Central memory CD4-positive, alpha-beta T cell (primary cell): ENCODE measurements at places on chromosomes 4 and X.
A peak's percentile ranks its signal among the peaks of the same experiment; 100 is the strongest.

GRCh38 chr4:98677799-98678198 is 19.4 kb upstream of the TSPAN5 start:
- DNase-seq, result no peak

DNA sequence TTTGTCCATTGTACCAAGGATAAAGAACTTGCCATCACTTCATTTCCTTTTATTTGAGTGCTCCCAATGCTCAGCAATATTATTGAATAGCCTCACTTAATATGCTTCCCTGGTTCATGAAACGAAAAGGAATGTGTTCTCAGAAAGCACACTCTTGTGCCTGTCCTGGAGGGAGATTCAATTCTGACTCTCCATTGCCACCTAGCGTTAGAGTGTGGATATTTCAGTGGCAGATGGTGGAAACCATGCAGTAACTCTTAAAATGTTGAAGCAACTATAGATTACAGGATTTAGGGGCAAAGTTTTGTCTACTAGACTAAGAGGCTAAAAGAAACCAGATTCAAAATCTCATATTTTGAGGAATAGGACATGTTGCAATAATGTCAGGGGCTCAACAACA is 36.0 kb downstream of the GAB3 start:
- DNase-seq, result peak; percentile 51

DNA sequence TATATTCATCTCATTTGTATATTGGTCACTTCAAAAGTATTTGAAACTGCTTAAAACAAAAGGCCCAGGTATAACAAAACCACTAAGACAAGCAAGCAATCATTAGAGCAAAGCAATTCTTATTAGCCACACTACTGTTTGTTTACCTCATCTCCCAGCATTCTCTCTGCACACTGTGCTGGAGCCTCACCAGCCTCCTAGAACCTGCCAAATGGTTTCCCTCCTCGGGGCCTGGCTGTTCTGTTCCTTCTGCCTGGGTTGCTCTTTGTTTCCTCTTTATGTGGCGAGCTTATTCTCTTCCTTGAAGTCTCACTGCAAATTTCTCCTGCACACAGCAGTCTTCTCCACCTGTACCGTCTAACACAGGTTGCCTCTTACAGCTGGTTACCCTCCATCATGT is 67.5 kb upstream of the MND1 start:
- no peak for DNase-seq

DNA sequence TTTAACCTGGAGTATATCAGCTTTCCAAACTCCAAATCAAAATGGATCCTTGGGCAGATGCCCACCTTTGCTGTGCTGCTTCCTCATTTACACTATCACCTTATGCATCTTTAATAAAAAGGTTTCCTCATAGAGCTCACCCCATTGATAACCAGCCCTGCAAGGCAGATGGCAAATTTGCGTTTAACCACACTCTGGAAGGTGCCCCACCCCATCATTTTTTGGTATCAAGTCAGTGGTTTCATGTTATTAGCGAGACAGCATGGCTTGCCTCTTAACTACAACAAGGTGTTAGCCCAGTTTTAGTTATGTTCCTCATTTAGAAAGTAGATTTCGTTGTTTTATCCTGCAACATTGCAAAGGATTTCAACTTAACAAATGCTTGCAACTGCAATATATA is 214.0 kb upstream of the WDFY3 start:
- no peak for DNase-seq
